ENCODE measurements at places on chromosomes 4 and X.

- no peak for DNase-seq
Measured at GRCh38 chr4:102222838-102223409, 122.4 kb downstream of the SLC39A8 start.

DNA sequence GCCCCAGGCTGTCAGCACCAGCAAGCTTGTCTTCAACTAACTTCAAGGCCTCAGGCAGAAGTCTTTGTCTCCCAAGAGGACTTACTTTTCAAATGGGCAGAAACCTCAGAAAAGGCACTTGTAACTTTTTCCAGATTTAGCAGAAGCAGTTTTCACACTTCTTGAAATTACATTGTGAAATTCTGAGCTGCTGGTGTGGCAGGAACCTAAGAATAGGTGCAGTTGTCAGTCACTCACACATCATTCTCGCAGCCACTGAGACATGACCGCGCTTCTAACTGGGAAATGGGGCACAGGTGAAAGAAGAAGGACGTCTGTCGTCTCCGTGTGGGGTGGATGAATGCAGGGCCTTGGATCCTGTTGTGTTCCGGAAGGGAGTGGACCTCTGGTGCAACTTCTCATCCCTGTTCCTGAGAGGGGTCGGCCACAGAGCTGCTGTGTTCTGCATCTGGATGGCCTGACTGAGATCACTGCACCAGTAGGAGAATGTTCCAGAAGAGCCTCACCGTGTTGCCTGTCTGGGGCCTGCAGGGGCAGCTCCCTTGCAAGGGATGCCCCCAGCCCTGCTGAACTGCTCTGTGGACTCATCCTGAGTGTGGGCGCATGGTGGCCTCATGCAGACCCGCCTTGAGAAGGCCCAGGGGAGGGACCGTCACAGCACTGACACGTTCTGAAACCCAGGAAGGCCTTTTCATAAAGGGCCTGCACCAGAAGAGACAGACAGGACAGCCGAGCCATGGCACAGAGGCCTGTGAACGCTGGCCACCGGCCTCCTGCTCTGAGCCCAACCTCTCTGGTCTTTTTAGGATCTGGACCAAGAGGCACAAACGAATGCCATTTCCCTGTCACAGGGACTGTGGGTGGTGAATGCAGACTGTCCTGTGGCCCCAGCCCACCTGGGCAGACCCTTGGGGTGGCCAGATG lies 18.7 kb downstream of the NAT8L start:
- no peak for DNase-seq

DNA sequence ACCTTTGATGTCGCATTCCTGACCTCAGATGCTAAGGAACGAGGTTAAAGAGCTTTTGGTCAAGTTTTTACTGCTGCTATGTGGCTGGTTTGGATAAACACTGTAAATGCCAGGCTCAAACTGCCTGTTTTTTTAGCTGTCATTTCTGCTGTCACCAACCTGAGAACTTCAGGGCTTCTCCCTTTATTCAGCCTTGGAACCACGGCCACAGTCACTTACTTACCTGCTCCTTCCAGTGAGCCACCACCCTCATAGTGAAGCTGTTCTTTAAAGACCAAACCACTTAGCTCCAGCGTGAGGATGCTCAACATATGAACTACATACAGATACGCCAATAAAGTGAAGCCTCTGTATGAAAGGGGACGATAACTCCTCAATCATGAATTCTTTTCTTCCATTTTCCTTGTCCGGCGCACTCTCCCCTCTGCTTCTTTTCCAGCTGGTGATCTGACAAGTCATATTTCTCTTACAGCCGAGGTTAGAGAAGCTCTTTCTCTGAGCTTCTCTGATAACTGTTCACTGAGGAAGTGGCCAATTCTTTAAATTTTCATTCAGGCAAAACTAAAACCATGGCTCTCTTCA lies 152.8 kb upstream of the ANK2 start:
- DNase-seq: no peak

- peak; percentile 26 for DNase-seq
Measured at GRCh38 chr4:73257234-73257633, 1.4 kb downstream of the ANKRD17 start.

DNA sequence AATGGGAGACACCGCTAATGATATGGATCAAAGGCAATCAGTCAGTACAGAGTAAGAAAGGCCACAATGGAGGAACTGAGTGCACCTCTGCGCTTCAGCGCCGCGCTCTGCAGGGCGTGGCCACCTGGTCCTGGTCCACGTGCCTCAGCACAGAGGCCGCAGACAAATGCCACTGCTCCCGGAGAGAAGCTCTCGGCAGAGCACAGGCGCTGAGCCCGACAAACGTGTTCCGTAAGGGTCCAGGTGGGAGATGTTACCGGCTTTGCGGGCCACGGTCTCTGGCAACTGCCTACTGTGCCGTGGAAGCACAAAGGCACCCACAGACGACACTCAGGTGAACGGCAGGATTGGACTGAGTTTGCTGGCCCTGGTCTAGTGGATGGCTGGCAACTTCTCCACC lies 68.9 kb downstream of the ACOX3 start:
- DNase-seq: no peak

- no peak for DNase-seq
Measured at GRCh38 chrX:39624166-39624565, 473.6 kb downstream of the BCOR start.

DNA sequence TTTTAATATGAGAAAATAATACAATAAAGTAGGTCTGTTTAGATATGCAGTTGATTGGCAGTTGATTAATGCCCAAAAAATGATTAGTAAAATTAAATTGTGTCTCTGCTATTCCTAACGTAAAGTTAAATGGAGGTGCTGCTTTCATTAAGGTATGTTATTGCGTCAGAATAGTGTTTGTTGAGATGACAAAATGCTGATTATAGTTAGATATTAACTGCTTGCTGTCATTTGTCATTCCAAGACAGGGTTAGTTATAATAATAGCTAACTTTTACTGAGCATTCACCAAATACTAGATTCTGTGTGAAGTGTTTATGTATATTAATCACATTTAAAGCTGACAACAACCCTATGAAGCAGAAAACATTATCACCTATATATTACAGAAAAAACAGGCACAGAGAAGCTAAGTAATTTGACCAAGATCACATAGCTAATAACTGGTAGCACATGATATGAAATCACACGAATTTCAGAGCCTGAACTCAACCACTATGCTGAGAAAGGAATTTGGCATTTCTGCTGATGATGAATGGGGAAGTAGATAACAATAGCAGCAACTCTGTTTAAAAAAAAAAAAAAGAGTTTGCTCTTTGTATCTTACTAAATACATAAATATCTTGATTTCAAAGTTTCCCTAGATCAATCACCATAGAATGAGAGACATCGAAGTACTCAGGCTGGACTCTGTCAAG lies 59.7 kb upstream of the WDR44 start:
- DNase-seq: no peak
